ENCODE measurements at places on chromosomes 16 and 17. TPM values are rescaled to one million over a fixed set of nuclear protein-coding genes. Genes with fewer than 3 reads are reported as not detected.

Gene SLFN12
- polyA plus RNA-seq: 0.69 TPM

DNA sequence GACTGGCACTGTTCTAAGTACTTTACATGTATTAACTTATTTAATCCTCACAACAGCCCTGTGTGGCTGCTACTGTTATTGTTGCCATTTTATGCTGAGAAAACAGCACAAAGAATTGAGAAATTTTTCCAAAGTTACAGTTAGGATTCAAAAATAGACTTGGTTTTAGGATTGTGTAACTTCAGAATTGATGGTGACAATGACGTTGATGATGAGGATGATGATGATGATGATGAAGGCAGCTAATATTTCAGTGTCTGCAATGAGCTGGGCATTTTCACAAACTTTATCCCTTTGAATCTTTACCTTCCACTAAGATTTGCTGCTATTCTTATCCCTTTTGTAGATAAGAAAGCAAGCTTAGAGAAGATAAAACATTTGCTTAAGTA is 22.1 kb downstream of the PRKCB start:
- H3K36me3 ChIP-seq: no peaks in the 10 kb centered on the region
- no peaks in the 10 kb centered on the region for H3K27me3 ChIP-seq
- DNase-seq: no peak
- H3K4me1 ChIP-seq: peaks cover 23% of the 10 kb centered on the region

- H3K27ac ChIP-seq: no peak overlapping the region
These were observed 271.0 kb downstream of the PHKB start for GRCh38 chr16:47732122-47732521.

DNA sequence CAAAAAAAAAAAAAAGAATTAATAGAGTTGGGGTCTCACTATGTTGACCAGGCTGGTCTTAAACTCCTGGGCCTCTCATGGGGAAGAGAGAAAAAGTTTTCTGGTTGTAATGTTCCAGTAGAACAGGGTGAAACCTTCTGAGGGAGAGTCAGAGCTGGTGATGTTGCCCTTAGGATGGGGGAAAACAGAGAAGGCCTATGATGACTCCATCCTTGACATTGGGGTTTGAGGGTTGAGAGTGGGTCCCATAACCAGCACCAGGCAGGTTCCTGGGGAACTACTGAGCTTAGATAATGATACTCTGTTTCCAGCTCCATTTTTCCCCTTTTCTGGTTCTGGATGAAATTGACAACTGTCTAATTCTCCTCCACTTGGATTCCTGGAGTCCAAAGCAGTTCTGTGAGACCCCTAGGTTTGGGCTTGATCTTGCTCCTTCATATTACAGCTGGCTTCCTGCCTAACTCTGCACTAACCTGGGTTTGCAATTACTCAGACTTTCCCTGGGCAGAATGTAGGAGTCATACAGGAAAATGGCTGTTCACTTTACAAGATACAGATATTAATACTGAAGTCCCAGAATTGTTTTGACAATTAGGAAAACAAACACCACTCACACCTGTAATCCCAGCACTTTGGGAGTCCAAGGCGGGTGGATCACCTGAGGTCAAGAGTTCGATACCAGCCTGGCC is 62.8 kb upstream of the B4GALNT2 start:
- H3K27me3 ChIP-seq: no peaks in the 10 kb centered on the region
- H3K4me3 ChIP-seq: no peak overlapping the region
- H3K36me3 ChIP-seq: no peaks in the 10 kb centered on the region

DNA sequence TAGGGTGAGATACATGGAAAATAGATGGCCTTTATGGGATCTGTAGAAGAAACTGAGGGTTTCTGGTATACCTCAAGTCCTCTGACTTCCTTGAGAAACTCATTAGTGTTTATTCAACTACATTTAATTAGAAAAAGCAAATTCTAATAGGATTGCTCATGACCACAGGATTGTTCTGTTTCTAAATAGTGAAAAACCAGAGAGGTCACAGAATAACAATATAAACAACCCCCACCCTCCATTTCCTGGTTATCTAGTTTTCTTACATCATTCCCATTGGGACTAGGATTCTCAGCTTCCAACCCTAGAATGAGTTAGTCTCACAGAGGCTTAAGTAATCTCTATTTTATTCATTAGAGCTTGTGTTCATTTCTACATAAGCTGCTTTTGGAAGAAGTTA is 30.0 kb downstream of the SF3B3 start:
- peaks cover 85% of the 10 kb centered on the region for H3K36me3 ChIP-seq
- H3K27ac ChIP-seq: no peak overlapping the region
- DNase-seq: no peak
- no peaks in the 10 kb centered on the region for H3K4me1 ChIP-seq

Gene SLC6A2
- not detected for polyA plus RNA-seq

Gene UMOD
- polyA plus RNA-seq: not detected

Measured in sigmoid colon (tissue), 7 donors.